Activated naive CD4-positive, alpha-beta T cell (primary cell): ENCODE measurements at places on chromosomes 6 and 20.

- DNase-seq: no peak
Observed at GRCh38 chr20:58138395-58138794, 90.1 kb downstream of the ANKRD60 start.

- DNase-seq: no peak
Observed at GRCh38 chr20:45727044-45727443, 4.9 kb downstream of the SPINT4 start.

- no peak for DNase-seq
Observed at GRCh38 chr6:108114841-108115597, 40.5 kb upstream of the OSTM1 start.

DNA sequence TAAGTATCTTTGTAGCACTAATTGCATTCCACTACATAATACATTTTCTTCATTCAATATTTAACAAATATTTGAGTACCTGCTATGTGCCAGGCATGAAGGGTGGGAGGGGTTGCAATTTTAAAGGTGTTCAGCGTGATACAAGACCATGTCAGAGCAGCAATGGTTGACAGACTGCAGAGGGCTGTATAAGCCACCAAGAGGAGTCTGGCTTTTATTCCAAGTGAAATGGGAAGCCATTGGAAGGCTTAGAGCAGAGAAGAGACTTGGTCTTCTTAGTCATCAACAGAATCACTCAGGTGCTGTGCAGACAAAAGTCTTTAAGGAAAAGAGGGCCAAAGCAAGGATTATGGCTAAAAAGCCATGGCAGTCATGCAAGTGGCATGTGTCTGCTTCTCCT is 360.8 kb upstream of the ARID1B start:
- DNase-seq: no peak

DNA sequence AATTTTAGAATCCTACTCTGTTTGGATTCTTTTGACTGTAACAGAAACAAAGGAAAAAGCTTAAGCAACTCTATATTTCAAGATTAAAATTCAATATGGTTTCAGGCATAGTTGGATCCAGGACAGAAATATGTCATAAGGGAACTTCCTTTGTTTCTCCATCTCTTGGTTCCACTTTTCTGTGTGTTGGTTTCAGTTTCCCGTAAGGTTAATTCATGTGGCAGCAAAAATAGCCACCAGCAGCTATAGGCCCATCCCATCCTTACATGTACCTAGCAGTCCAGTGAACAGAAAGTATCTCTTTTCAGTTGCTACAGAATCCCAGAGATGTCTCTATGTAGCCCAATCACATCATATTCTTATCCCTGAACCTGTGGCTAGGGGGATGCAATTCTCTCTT is 8.8 kb upstream of the FAM8A1 start:
- no peak for DNase-seq

- no peak for DNase-seq
Observed at GRCh38 chr20:10639077-10639736, 34.6 kb downstream of the JAG1 start.

- no peak for DNase-seq
Observed at GRCh38 chr20:15814911-15815310, 758.3 kb downstream of the KIF16B start.

- DNase-seq: no peak
Observed at GRCh38 chr6:35629876-35630378, 58.8 kb downstream of the FKBP5 start.

DNA sequence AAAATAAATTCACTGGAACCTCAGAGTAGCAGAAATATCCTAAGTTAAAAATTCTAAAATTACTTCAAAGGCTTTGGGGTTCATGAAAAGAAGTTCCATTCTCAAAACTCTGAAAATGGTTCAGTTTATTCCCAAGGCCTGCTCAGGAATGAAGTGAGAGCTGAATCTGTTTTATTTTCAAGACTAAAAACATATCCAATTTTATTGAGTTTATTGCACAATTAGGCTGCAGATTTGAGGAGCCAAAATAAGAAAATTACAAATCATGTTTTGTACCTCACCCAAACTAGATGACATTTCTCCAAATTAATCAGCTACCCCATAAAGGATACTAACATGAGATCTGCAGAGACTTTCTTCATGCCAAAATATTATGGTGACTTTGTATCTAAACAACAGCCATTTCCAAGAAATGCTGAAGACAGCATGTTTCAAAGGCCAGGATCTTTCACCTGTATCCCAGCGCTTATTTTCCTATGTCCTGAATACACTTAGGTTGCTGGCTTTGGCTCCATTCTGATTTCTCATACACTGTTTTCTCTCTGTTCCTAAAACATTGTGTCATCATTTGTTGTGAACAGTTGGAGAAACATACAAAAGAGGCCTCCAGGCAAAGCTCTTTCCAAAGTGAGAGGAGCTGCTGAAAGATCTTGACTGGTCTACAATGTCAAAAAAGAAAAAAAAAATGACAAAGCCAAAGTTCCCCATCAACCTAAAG is 85.7 kb upstream of the F13A1 start:
- DNase-seq: no peak

- DNase-seq: no peak
Observed at GRCh38 chr6:76466286-76466685, 393.8 kb upstream of the IMPG1 start.

DNA sequence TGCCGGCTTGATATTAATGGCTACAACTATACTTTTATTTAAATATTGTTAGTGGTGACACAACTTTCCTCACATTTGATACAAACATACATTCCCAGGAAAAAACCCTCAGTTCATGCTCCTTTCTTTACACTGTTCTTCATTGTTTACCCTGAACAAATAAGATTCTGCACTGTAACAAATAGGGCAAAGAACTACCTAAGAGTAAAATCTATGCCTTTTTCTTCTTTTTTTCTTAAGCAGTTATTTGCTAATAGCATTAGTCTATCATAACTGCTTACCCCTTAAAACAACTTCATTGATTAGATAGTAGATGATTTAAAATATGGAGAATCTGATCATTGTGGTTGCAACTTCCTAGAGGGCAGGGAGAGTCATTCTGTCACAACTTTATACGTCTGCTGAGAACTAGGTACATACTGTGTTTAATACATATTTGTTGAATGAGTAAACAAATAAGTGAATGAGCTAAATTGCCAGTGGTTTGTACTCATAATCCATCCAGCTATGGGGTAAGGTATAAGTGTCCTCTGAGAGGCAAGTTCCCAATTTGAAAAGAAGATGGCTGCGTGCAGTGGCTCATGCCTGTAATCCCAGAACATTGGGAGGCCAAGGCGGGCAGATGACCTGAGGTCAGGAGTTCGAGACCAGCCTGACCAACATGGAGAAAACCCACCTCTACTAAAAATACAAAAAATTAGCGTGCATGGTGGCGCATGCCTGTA is 161.0 kb downstream of the CDK19 start:
- DNase-seq: no peak

DNA sequence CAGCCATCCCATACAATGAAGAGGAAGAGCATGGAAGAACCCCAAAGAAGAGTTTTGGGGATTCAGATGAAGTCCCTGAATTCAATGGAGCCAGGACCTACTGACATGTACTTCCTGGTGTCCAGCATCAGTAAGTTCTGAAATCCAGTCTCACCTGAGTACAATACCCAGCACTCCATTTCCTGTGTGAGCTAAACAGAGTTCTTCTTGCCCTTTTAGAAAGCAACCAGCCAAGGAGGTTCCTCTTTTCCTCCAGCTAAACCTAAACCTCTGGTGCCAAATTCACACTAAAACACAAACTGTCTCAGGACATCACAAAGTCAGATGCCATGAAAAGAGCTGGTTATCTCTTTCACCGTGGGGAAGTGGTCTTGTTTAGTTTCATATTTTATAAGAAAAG is 71.5 kb downstream of the PKHD1 start:
- no peak for DNase-seq

- no peak for DNase-seq
Observed at GRCh38 chr6:128074567-128074966, 173.7 kb upstream of the THEMIS start.

- no peak for DNase-seq
Observed at GRCh38 chr20:20904501-20904831, 192.0 kb upstream of the RALGAPA2 start.

DNA sequence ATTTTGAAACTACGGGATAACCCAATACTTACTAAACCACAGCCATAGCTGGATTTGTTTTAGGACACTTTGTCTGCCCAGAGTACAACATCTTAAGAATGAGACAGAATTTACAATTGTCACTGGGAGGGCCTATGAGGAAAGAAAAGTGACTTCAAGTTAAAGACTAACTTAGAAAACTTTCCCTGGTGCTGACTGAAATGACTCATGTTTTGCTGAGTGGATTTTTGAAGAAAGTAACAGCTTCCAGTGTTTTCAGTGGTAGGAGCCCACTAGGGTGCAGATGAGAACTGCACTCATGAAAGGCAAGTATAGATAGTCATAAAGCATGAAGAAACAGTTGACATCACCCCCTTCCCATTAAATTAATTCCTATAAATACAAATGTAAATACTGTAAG is 988.2 kb upstream of the MAP3K7 start:
- DNase-seq: no peak

DNA sequence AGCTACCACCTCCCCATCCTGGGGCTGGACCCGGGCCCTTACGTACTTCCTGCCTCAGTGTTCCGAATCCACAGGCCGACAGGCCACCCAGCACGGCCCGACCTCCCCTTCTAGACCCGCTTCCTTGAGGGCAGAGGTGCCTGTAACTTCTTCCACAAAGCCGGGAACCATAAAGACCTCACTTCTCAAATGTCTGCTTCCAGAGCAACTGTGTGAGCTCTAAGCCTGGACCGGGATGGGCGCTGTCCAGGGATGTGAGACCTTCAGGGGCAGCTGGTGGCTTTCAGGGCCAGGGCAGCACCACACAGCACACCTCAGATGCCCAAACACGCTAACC is 9.3 kb downstream of the SLC2A4RG start:
- no peak for DNase-seq

- no peak for DNase-seq
Observed at GRCh38 chr6:46894433-46894832, 27.3 kb downstream of the ADGRF5 start.

- no peak for DNase-seq
Observed at GRCh38 chr6:133286765-133287164, 45.6 kb downstream of the EYA4 start.

DNA sequence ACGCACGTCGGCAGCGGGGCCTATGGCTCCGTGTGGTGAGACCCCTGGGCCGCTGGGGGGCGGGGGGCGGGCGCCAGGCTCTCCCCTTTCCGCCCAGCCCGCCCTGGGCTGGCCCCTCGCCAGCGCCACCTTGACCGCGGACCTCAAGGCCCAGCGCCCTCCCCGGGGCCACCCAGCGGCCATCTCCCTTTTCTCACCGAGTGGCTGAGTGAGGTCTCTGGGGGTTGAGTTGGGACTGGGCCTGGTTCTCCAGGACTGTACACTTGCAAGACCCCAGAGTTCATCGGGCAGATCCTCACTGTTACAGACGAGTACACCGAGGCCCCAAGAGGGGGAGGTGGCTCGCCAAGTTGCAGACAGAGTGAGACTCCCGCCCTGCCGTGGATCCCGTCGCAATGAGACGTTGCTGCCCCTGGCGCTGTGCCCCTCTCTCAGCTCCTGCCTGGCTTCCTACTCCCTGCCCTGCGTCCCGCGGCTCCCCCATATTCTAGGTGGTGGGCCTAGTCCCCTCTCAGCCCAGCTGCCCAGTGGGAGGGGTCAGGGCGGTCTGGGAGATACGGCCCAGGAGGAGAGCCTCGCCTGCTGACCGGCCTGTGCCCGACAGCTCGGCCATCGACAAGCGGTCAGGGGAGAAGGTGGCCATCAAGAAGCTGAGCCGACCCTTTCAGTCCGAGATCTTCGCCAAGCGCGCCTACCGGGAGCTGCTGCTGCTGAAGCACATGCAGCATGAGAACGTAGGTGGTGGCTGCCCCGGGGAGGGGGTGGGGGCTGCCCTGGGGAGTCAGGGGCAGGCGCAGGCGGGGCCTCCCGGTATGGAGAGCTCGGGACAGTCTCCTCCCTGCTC is 576 bp downstream of the MAPK13 start:
- peak; percentile 49 for DNase-seq

DNA sequence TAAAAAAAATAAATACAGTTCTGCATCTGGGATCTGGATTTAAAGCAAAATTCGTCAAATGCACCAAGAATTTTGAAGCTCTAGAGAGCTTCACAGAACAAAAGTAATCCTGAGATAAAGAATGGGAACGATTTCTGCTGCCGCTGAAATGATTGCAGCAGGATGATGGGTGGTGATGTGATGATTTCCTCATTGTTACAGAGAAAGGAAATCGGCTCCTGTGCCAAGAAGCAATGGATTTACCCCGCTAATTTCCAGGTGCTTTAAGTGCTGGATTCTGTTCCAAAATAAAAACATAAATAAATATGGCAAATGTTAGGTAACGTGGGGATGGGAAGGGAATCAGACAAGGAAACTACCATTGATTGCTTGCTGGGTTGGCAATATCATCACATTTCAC is 1067.9 kb upstream of the MAP3K7 start:
- no peak for DNase-seq

GRCh38 chr6:44119704-44120262 is 7.5 kb downstream of the MRPL14 start:
- DNase-seq: no peak

DNA sequence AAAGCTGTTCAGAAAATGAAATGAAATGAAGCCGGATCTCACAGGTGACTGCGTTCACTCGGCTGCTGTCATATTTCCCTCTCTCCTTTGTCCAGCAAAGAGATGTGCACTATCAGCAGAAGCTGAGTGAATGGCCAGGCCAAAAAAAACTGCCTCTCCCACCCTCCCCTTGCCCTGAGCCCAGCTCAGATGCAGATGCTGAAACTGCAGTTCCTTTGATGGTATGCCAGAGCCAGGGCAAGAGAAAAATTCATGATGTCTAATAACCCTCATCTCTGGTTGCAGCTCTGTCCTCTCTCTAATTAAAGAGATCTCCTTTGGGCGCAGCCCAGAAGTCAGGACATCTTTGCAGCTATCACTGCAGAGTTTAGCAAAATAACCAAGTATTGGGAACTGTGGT is 210.5 kb upstream of the RIN2 start:
- DNase-seq: no peak
